ENCODE measurements at places on chromosomes 3 and 15.

GRCh38 chr15:95887666-95888390, 442.7 kb upstream of the NR2F2 start:
- no peak for DNase-seq

- DNase-seq = no peak
Measured at GRCh38 chr15:31304751-31305365, 21.8 kb upstream of the KLF13 start.

- DNase-seq = no peak
Measured at GRCh38 chr15:81294516-81294880, 29.4 kb downstream of the STARD5 start.

- no peak for DNase-seq
Measured at GRCh38 chr3:194931347-194931746, 245.7 kb downstream of the FAM43A start.

DNA sequence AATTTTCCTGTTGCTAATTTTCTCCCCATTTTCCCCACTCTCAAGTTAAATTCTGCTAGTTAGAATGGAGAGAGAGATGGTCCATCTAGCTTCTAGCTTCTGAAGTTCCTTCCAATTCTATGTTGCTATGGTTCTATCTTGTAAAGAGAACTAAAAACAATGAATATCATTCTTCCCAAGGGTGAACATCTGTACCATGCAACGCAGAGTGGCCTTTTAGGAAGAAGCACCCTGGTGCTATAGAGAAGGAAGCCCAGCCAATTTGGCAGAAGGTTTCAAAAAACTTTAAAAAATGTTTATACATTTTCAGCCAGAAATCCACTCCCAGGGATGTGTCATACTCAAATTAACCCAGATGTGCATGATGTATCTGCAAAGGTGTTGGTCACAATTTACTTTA, 149.1 kb downstream of the SEMA6D start:
- no peak for DNase-seq

DNA sequence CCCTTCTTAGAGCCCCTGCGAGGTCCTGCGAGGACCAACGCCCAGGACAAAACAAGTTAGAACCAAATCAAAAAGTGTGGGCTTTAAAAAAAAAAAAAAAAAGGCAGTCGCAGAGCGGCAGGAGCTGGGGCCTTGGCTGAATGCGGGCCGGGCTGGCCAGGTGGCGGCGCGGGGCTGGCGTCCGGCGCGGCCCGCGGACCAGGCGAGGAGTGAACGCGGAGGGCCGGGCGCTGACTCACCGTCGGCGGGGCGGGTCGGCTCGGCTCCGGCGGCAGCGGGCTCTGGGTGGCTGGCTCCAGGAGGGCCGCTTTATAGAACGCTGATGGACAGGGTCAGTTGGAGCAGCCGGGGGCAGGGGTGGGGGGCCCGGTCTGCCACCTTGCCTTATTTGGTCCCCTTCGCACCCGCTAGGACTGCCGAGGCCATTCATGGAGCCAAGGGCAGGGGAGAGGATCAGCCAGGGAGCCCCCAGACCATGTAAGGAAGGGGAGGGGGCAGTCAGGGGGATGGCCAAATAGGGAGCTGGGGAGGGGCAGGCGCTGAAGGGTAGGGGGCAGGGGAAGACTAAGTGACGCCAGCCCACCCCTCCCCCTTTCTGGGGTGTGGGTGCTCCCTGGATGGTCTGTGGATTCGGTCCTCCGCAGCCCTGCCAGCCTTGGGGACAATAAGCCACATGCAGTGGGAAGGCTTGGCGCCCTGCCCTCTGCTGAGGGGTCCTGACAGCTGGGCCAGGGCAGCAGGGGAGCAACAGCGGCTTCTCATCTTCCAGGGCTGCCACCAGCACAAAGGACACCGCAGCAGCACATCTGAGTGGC, at the start of gene ACTC1:
Gene ACTC1 (minus strand): TSS at position 283 of the 815 bp plus-strand sequence. CDS start 741 bp downstream, outside the sequence.
- no peak for DNase-seq

DNA sequence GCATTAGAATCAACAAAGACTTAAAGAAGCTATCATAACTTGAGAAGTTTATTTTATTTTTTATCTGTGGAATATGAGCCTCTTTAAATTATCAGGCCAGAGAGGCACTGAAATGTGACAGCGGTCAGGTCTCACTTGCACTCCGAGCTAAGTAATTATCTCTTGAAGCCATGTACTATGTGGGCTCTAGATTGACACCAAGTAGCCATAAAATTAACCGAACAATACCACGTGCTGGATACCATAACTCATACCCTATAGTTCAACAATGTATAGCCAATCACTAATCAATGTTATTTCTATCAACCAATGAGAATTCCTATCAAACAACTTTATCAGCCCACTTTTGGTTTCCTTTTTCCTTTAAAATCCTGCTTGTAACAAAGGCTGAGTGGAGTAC, 299.3 kb downstream of the TBC1D5 start:
- no peak for DNase-seq

- no peak for DNase-seq
Measured at GRCh38 chr3:82610236-82610635, 848.8 kb upstream of the GBE1 start.

DNA sequence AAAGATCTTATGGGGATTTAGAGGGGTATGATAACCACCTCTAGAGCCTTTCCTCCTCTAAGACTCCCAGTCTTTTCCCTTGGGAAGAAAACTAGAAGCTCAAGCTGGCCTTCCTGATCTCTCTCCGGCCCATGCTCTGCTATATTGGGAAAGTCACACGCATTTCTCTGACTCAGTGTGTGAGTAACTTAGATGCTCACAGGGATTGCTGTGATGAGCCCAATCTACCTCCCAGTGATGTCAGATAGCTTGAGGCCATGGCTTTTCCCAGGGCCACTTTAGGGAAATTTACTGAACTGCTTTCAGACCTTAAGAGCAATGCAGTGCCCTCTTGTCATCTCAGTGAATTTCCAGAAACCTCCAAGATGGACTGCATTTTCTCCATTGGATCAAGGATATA, 8.6 kb upstream of the ST8SIA2 start:
- DNase-seq = no peak

- DNase-seq = no peak
Measured at GRCh38 chr3:197577366-197578074, 21.8 kb upstream of the BDH1 start.

GRCh38 chr3:159620873-159621272, 367.8 kb upstream of the IL12A start:
- no peak for DNase-seq

DNA sequence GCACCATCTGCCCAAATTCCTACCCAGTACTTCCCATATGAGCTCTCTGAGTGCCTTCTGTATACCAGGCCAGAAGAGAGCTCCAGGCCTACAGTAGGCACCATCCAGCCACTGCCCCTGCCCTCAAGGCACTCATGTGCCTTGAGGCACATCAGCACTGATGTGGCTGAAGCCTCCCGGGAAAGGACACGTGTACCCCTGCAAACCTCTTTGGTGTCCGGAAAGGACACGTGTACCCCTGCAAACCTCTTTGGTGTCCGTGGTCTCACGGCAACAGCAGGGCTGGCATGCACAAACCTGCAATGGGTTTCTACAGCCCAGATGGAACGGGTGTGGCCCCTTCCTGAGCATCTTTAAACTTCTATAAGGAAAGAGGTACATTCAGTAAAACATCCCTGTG, 209.4 kb upstream of the IGF1R start:
- DNase-seq = no peak

- DNase-seq = no peak
Measured at GRCh38 chr3:25594007-25594502, 70.7 kb downstream of the TOP2B start.

DNA sequence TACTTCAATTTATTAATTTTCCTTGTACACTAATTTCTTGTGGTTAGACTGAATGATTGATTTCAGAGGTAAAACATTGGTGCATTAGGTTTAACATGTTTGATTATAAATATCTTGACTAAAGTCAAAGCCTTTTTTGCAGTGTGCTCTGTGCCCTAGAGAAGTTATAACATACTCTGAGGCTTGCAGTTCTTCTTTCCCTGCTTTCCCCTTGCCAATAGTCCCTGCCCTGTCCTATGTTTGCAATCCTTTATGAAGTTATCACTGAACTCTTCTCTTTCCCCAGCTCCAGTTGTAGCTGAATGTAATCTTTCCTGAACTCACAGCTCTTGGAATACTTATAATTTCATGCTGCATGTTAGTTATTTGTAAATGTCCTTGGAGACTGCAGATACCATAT, 35.6 kb downstream of the USP3 start:
- no peak for DNase-seq

GRCh38 chr3:183789826-183790225, 35.6 kb downstream of the MAP6D1 start:
- no peak for DNase-seq

- DNase-seq = no peak
Measured at GRCh38 chr3:117165176-117165575, 455.6 kb downstream of the TUSC7 start.

GRCh38 chr15:90419738-90420406, 31.8 kb downstream of the IQGAP1 start:
- no peak for DNase-seq

DNA sequence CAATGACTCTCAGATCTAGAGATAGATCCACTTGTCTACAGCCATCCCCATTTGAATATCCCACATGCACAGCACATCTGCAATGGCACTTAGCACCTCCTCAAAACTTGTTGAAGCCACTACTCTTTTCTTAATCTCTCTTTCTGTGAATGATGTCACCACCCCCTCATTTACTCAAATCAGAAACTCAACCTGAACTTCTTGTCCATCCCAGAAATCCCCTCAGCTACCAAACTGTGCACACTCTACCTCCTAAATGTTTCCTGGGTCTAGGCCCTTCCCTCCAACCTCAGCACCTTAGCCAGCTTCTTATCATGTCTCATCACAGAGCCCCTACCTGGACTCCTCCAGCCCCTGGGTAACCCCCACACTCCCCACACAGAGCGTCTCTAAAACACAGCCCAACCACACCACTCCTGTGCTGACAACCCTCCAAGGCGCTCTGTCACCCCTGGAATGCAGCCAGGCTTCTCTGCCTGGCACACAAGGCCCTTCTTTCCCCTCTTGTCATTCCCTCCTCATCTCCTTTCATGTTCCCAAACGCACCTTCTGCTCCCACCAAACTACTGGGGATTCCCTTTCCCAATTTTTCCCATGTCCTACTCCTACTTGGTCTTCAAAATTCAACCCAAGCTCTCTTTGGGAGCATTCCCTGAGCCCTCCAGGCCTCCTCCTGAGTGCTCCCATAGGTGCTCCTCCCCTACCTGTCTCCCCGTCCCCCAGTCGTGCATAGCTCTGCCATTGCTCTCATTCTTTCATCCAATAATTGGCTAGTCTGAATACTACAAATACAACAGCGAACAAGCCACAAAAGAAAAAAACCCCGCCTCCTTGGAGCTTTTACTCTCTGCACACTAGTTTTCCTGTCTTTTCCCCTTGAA, 39.8 kb upstream of the ZBTB38 start:
- DNase-seq = no peak

GRCh38 chr3:170180079-170180907, 1.2 kb downstream of the PHC3 start:
- DNase-seq = no peak

DNA sequence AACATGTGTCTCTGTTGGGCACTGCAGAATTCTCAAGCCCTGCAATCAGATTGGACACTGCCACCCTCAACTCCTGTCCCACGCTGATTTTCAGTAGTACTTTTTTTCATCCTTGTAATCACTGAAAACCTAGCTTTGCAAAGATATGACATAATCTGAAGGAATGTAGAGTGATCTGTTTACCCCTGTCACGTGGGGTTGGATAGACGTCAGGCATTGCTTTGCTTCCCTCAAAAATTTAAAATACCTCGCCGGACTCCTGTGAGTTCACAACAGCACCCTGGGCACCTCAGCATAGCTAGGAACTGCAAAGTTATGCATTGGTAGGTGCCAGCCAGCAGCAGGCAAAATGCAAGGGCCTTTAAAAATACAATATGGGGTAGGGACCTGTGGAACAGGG, 71.1 kb upstream of the OXTR start:
- DNase-seq = no peak

DNA sequence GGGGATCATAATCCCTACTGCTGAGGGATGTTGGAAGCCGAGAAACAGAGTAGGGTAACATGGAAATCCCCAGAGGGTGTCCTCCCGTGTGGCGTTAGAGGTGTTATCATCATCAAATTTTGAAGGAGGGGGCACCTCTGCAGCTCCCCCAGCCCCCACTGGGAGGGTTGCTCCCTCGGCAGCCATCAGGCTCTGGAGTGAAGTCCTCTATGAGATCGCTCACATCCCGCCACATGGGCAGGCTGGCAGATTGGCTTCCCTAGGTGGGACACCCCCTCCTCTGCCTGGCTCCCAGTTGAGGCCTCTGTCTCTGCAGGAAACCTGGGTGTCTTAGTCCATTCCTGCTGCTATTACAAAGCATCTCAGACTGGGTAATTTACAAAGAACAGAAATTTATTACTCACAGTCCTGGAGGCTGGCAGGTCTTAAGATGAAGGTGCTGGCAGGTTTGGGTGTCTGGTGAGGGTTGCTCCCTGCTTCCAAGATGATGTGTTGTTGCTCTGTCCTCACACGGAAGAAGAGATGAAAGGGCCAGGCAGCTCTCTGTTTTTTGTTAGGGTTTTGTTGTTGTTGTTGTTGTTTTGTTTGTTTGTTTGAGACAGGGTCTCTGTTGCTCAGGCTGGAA, 120.5 kb downstream of the NUP210 start:
- DNase-seq = no peak

GRCh38 chr15:39365161-39365560, 215.7 kb upstream of the THBS1 start:
- DNase-seq = no peak

- no peak for DNase-seq
Measured at GRCh38 chr3:131669600-131669999, 166.8 kb upstream of the MRPL3 start.

DNA sequence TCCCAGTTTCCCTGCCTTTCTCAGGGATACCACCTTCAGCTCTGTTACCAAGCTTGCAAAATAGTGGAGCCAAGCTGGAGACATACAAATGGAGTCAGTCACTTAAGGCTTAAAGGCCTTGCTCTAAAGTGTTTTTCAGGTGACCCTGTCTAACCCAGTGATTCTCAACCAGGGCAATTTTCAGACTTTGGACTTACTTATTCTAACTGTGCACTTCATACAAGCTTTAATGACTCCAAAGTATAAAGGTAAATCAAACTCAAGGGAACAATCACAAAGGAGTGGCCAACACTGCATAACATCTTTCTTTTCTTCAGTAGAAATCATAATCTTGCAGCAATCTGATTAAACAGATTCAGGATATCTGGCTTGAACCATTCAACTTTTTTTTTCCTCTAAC, 9.4 kb downstream of the ANO10 start:
- DNase-seq = no peak

- peak; percentile 81 for DNase-seq
Measured at GRCh38 chr3:41117398-41117870, 81.9 kb upstream of the CTNNB1 start.

- no peak for DNase-seq
Measured at GRCh38 chr3:73813291-73813690, 188.6 kb upstream of the PDZRN3 start.
